Panc1 (cell line): ENCODE measurements at places on chromosomes 4 and X. TPM values are rescaled to one million over a fixed set of nuclear protein-coding genes. Genes with fewer than 3 reads are reported as not detected.

GRCh38 chr4:144734522-144734921 lies 88.6 kb downstream of the HHIP start:
- H3K4me1 ChIP-seq, result no peaks in the 10 kb centered on the region
- no peaks in the 10 kb centered on the region for H3K36me3 ChIP-seq
- DNase-seq, result no peak

Gene DCAF8L1
- not detected for total RNA-seq

DNA sequence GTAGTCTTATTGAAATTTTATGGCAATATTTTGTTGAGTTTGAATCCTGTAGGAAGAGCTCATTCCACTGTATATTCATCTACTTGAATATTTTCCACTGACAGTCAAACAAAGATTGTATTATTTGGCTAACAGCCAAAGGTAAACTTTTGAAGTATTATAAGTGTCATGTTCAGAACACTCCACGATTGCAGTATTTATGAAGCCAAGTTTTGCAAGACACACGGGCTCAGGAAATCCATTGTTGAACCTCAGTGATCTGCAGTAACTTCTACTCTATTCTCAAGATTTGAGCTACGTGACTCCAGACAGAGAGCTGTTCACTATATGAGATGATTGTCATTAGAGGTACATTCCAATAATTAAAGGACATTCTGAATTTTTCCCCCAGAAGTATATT lies 302.7 kb upstream of the ADGRL3 start:
- no peaks in the 10 kb centered on the region for H3K4me1 ChIP-seq
- no peak overlapping the region for H3K27ac ChIP-seq
- no peak overlapping the region for H3K4me3 ChIP-seq

DNA sequence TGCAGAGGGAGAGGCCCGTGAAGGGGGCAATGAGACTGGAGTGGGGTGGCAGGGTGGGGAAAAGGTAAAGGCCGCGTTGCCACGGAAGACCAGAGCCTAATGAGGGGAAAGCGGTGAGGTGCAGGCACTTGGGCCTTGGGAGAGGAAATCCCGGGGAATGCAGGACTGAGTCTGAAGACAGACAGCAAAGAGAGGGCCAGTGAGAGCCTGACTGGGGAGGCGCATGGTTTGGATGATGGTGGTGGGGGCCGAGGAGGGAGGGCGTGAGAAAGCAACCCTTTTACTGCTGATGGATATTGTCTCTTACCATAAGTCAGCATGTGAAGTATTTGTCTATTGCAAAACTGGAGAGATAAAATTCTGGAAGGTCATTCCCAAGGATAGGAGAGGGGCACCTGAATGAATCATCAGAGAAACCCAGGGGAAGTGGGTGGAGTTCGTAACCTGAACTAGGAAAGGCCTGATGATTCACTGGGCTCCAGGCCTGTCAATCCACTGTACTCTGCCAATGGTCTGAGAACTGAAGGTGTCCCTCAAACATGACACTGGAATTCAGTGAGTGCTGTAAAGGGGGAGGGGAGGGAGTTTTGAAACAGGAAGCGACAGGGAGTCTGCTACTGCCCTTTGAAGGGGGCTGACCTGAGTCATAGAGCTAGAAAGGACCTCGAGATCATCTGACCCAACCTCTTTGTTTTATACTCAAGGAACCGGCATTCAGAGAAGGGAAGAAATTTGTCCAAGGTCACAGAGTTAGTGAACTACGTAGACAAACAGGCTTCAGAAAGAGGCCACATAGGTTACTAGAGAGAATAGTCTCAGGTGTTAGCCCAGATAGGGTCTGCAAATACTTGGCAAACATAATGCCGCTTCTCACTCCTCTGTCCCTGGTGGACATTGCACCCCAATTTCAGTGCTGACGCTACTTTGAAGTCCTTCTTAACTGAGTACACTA lies 52.2 kb downstream of the NALF2 start:
- DNase-seq, result no peak
- H3K27ac ChIP-seq, result no peak overlapping the region
- H3K36me3 ChIP-seq, result no peaks in the 10 kb centered on the region

- H3K27ac ChIP-seq, result no peak overlapping the region
- no peak overlapping the region for H3K4me3 ChIP-seq
- no peaks in the 10 kb centered on the region for H3K36me3 ChIP-seq
- no peaks in the 10 kb centered on the region for H3K4me1 ChIP-seq
- no peaks in the 10 kb centered on the region for H3K27me3 ChIP-seq
Measured at GRCh38 chrX:153631907-153632594, 15.0 kb upstream of the DUSP9 start.

DNA sequence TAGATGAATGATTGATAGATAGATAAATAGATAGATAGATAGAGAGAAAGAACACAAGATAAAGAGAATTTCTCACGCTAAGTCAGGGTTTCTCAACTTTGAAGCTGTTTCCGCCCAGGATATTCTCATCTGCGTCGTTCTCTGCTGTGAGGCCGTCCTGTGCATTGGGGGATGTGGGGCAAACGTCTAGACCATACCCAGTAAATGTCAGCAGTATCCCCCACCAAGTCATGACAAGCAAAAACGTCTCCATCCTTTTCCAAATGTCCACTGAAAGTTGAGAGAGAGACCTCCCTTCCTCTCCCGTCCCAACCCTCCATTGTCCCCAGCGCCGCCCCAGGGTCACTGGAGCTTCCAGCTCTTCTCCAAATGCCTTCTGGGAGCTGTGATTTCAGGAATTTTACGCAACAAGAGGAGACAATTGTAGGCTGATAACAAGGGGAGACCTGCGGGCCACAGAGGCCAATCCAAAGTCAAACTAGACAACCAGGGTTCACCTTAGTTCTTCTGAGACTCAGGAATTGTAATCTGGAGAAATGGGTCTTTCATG lies 8.9 kb upstream of the CRLF2 start:
- H3K36me3 ChIP-seq, result no peaks in the 10 kb centered on the region
- H3K4me1 ChIP-seq, result no peaks in the 10 kb centered on the region
- H3K27me3 ChIP-seq, result no peaks in the 10 kb centered on the region
- H3K27ac ChIP-seq, result no peak overlapping the region

DNA sequence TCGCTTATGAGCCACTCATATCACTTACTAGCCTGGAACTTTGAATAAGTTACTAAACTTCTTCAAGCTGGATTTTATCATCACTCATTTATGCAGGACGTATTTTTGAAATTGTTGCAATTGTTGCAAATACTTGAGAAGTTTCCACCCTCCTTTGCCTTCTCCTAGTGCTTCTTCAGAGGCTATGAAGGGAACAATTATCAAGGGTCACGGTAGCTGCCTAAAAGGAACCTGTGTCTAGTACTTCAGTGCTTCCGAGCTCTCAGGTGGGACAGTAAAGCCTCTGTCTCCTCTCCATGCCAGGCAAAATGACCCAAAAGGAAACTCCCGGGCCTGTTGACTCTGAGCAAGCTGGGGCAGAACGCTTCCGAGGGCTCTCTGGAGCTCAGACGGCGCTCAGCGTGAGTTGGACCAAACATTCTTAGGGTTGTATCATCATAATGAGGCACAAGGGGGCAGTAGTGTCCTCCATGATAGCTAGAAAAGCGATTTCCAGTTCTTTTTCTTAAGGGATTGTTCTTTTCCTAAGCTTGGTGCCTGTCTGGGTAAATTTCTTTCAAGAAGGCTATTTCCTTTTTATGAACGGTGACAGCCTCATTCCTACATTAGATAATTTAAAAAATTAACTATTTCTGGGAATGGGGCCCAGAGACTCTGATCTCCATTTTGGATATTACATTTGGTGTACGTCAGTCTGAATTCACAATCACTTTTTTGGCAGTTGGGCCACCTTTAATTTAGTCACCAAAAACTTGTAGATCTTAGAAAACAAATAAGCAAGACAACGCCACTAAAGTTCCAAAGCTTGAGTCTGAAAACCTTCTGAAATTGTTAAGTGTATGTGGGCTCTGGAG lies 73.1 kb downstream of the PACRGL start:
- H3K4me3 ChIP-seq, result no peak overlapping the region
- DNase-seq, result peak; percentile 15
- H3K27me3 ChIP-seq, result no peaks in the 10 kb centered on the region
- H3K36me3 ChIP-seq, result no peaks in the 10 kb centered on the region
- H3K4me1 ChIP-seq, result no peaks in the 10 kb centered on the region
- no peak overlapping the region for H3K27ac ChIP-seq

Gene NCAPG
- 31.0 TPM for total RNA-seq

GRCh38 chr4:153585026-153585425 lies 99.1 kb upstream of the TLR2 start:
- no peaks in the 10 kb centered on the region for H3K27me3 ChIP-seq
- no peak for DNase-seq
- H3K36me3 ChIP-seq, result no peaks in the 10 kb centered on the region; the same call in 1 of the 2 replicates
- H3K4me3 ChIP-seq, result no peak overlapping the region

Gene HSFX1
- 1.0 TPM for total RNA-seq

- no peak for DNase-seq
- H3K27ac ChIP-seq, result no peak overlapping the region
- no peaks in the 10 kb centered on the region for H3K36me3 ChIP-seq
- H3K27me3 ChIP-seq, result no peaks in the 10 kb centered on the region
- no peak overlapping the region for H3K4me3 ChIP-seq
Measured at GRCh38 chr4:86015412-86016350, 344.2 kb downstream of the MAPK10 start.

DNA sequence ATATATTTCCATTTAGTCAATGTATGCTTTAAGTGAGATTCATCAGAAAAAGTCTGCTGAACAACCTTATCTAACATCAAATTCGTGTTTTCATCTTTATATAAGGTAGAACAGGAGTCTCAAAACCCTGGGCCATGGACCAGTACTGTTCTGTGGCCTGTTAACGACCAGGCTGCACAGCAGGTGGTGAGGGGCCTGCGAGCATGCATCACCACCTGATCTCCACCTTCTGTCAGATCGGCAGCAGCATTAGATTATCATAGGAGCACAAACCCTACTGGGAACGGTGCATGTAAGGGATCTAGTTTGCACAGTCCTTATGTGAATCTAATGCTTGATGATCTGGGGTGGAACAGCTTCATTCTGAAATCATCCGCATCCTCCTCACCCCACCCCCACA lies 3.2 kb downstream of the CTSO start:
- no peaks in the 10 kb centered on the region for H3K27me3 ChIP-seq
- H3K36me3 ChIP-seq, result no peaks in the 10 kb centered on the region
- no peak overlapping the region for H3K4me3 ChIP-seq

GRCh38 chr4:9925750-9926439 lies 95.4 kb downstream of the SLC2A9 start:
- no peak overlapping the region for H3K4me3 ChIP-seq
- H3K4me1 ChIP-seq, result no peaks in the 10 kb centered on the region
- H3K27me3 ChIP-seq, result no peaks in the 10 kb centered on the region
- H3K36me3 ChIP-seq, result no peaks in the 10 kb centered on the region
- H3K27ac ChIP-seq, result no peak overlapping the region

DNA sequence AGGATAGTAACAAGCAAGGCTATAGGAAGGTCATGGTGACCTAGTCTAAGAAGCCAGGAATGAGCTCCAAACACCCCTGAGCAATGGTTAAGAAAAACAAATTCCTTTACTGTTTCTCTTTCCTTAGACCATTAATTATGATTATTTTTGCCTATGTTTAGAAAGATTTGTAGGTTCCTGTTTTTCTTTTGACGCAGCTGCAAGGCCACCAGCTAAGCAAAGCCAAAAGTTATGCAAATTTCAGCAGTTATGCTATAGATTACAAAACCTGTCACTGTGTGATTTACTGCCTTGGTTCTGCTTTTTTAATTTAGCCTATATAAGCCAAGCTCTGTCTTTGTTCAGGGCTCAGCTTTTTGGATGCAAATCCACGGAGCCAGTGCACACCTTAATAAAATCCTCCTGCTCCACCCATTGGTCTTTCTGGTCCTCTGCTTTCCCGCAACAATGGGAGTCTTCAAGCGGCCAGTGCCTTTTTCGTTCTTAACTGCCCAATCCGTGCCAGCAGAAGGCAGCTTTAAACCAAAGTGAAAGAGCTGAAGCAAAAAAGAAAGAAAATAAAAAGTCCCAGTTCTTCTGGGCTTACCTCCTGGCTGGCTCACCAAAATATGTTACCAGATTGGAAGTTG lies 1.4 kb upstream of the CEP135 start:
- peaks cover 15% of the 10 kb centered on the region for H3K4me1 ChIP-seq
- DNase-seq, result peak; percentile 18
- no peaks in the 10 kb centered on the region for H3K27me3 ChIP-seq
- H3K36me3 ChIP-seq, result no peaks in the 10 kb centered on the region; the same call in 1 of the 2 replicates

GRCh38 chr4:61953386-61953785 lies 753.3 kb downstream of the ADGRL3 start:
- H3K4me1 ChIP-seq, result no peaks in the 10 kb centered on the region
- H3K27ac ChIP-seq, result no peak overlapping the region
- no peak overlapping the region for H3K4me3 ChIP-seq
- H3K27me3 ChIP-seq, result no peaks in the 10 kb centered on the region
- H3K36me3 ChIP-seq, result no peaks in the 10 kb centered on the region
- DNase-seq, result no peak

DNA sequence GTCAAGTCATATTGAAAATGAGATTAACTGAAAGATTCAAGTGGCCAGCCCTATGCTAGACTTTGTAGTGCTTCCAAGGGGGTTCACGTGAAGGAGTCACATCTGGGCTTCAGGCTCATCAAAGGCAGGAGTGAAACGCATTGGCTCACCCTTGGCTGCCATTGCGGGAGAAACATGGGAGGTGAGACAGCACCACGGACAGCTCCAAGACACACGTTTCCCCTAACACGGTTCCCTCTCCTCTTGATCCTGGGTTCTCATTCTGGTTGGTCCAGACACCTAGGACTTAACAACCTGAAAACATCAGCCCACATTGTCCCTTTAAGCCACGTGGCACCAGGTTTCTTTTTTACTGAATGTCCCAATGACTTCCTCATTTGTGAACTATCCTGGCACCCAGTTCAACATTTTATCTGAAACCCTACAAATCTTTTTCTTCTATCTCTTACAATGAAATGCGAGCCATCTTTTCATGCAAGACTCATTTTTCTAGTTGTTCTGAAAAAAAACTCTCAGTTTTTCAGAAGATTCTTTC lies 279.0 kb upstream of the VCX3A start:
- no peaks in the 10 kb centered on the region for H3K4me1 ChIP-seq
- DNase-seq, result no peak
- no peak overlapping the region for H3K4me3 ChIP-seq
- H3K36me3 ChIP-seq, result no peaks in the 10 kb centered on the region

Gene YY2
- total RNA-seq, result 2.0 TPM

DNA sequence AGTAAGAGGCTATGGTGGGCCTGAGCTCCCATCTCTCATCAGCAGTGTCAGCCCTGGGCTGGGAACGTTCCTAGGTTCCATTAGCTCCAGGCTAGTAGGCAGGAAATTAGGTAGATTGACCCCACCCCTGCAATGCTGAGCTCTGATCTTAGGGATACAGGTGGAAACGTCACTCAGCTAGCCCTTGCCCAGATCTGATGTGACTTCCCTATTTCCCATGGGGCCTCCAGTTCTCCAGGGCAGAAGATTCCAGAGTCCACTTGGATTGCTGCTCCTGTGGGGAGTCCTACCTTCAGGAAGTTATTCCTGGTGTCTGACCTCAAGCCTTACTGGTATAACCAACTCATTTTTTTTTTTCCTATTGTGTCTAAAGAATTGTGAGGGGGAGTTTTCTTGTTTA lies 81.1 kb downstream of the EFNB1 start:
- H3K27ac ChIP-seq, result no peak overlapping the region
- no peak for DNase-seq
- H3K27me3 ChIP-seq, result no peaks in the 10 kb centered on the region
- H3K4me1 ChIP-seq, result no peaks in the 10 kb centered on the region
- H3K4me3 ChIP-seq, result no peak overlapping the region

- no peak for DNase-seq
- H3K4me1 ChIP-seq, result peaks cover 16% of the 10 kb centered on the region
- no peak overlapping the region for H3K4me3 ChIP-seq
- no peaks in the 10 kb centered on the region; the same call in 1 of the 2 replicates for H3K36me3 ChIP-seq
- no peak overlapping the region for H3K27ac ChIP-seq
Measured at GRCh38 chr4:150139297-150139865, 61.1 kb downstream of the DCLK2 start.

GRCh38 chr4:118141240-118141639 lies 107.0 kb downstream of the NDST3 start:
- no peak overlapping the region for H3K4me3 ChIP-seq
- no peaks in the 10 kb centered on the region for H3K4me1 ChIP-seq
- DNase-seq, result no peak
- H3K27ac ChIP-seq, result no peak overlapping the region

Gene UCP1
- total RNA-seq, result not detected
